ENCODE measurements at places on chromosomes 12 and 14.

- DNase-seq = no peak
Observed at GRCh38 chr12:93107514-93108312, 178.6 kb upstream of the EEA1 start.

GRCh38 chr12:24649209-24649608 is 299.7 kb downstream of the BCAT1 start:
- no peak for DNase-seq

GRCh38 chr12:63090716-63091115 is 60.3 kb downstream of the AVPR1A start:
- DNase-seq = no peak

DNA sequence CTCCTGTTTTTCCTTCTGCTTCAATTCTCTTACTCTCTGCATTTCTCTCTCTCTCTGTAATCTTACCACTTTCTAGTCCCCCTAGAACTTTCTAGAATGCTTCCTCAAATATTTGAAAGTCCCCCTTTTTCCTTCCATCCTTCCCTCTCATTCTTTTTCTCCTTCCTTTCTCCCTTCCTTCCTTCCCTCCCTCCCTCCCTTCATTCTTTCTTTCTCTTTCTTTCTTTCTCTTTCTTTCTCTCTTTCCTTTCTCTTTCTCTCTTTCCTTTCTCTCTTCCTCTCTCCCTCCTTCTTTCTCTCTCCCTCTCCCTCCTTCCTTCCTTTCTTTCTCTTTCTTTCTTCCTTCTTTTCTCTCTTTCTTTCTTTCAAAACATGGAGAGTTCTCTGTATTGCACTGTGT is 201.4 kb upstream of the IGF1 start:
- DNase-seq = no peak

DNA sequence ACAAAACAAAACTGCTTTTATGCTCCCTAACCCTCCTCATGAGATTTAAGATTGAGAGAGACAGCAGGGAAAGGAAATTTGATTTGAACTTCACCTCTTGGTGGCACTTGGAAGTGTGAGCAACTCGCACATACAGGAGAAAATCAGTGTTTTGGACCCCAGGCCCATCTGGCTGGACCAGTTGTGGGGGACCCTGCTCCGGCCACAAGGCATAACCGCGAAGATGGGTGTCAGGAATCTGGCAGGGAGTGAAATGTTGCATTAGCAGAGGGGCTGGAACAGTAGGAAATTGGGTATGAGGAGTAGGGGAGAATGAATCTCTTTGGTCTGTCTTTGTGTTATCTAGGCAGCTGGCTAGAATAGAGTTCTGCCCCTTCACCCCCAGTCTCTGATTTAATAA is 1.2 kb downstream of the CIROP start:
- no peak for DNase-seq

GRCh38 chr14:49865431-49865859 is 12.9 kb upstream of the NEMF start:
- peak; percentile 76 for DNase-seq

DNA sequence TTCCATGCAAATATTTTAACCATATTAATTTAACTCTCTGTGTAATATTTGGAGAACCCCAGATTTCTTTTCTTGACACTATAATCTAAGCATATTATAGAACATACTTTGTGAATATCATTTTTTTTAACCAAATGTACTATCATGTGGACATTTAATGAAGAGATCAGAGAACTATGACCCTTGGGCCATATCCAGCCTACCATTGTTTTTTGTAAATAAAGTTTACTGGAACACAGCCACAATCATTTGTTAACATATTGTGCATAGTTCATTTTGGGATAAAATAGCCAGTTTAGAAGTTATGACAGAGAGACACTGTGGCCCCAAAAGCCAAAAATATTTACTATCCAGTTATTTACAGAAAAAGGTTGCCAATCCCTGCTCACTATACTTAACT is 338.2 kb downstream of the TMEM117 start:
- DNase-seq = no peak

DNA sequence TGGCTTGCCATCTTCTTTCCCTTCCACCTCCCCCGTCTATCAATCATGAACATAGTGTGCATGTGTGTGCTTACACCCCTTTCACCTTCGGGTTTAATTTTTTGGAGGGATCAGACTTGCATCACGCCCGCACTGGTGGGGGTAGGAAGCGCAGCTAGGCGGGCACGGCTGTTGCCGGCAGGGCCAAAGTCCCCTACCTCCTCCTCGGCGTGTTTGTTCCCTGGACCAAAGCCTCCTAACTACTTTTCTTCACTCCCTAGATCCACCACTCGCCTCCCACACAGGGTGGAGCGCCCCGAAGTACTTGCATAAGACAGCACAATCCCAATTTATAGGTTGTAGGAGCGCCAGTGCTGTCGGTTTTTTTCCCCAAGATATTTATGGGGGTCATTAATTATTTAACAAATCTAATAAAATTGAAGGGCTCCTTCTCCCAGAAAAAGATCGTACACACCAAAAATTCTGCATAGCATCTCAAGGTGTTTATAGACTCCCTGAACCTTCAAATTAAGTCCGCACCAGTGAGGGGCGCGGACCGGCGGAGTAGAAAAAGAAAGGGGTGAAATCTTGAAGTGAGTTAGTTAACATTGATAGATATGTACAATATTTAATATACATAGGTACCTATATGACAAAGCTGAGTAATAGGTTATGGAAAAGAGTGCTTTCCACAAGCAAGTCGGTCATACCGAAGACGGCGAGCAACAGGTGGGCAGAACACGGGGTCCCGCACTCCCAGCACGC is 717 bp downstream of the PKP2 start:
- peak; percentile 37 for DNase-seq

DNA sequence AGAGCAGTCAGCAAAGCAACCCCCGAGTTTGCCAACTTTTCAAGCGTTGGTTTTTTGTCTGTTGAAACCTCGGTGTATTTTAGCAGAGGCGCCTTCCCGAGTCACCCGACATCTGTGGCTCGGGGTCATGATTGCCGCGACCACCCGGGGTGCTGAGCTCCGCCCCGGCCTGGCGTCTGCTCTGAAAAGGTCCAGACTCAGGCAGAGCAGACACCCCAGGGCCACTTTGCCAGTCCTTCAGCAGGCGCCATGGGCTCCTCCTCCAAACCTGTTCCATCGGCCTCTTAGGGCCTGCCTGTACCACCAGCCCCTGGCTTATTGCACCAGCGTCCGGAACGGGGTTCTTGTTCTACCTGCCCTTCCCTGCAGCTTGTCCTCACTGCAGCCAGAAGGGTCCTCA is 19.1 kb downstream of the ANKRD9 start:
- DNase-seq = no peak

All from epithelial cell of esophagus (primary cell).